ENCODE measurements at places on chromosomes 5 and 9.

GRCh38 chr5:28374492-28374967, 1336.1 kb upstream of the CDH9 start:
- no peak for DNase-seq

- no peak for DNase-seq
Measured at GRCh38 chr5:114790403-114790792, 379.3 kb downstream of the TRIM36 start.

- DNase-seq: peak; percentile 26
Measured at GRCh38 chr9:136640171-136641111, 22.3 kb upstream of the EGFL7 start.

- no peak for DNase-seq
Measured at GRCh38 chr5:15320871-15321270, 179.1 kb upstream of the FBXL7 start.

DNA sequence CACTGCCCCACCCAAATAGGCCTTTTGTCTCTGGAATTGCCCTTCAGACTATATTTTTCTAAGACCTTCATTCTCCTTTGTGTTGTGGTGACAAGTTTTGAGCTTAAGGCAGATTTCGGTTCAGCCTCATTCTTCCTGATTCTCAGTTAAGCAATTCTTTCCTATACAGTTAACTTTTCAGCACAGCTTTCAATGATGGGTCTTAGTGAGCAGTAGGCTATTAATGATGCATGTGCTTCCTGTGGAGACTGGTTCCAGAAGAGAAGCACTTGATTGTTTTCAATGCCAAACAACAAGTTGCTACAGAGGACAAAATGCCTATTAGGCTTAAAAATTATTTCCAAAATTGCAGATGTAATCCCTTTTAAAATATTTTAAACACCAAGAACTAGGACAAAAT, 47.7 kb upstream of the TLX3 start:
- DNase-seq: no peak

- DNase-seq: peak; percentile 17
Measured at GRCh38 chr9:125142560-125143376, 560 bp downstream of the SCAI start.

- DNase-seq: no peak
Measured at GRCh38 chr5:135454946-135455345, 2.8 kb upstream of the TIFAB start.

GRCh38 chr5:169412831-169413230, 111.9 kb upstream of the SLIT3 start:
- DNase-seq: no peak

DNA sequence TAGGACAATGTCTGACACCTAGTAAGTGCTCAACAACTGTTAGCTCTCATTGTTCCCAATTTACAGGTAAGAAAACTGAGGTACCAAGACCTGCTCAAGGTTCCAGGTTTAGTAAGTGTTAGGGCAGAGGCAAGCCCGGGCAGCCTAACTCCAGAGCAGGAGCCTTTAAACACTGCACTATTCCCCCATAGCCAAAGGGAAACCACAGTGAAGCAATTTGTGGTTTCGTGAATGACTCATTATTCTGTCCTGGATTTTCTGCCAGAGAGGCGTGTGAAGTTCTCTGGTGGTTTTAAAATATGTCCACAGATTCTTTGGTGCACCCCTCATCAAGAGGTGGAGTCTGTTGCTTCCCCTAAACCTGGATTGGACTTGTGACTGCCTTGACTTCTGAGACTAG, 1.0 kb upstream of the MCC start:
- peak; percentile 97 for DNase-seq

GRCh38 chr5:109281136-109281690, 128.6 kb downstream of the PJA2 start:
- DNase-seq: no peak

DNA sequence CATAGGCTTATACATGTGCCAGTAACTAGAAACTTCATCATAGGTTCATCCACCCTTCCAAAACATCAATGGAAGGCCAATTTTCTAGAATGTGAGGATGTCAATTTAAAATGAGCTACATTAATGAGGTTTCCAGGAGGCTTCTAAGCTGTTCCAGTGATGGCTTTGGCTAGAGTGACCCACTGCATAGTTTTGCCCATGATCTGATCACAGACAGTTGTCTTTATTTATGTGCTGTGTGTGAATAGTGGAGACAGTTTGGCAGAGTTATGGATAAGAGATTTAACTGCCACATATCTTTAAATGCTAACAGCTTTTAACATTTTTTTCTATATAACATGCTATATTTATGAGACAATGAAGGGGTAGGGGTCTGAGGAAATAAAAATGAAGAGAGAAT, 139.0 kb upstream of the ZNF462 start:
- no peak for DNase-seq

- DNase-seq: no peak
Measured at GRCh38 chr9:136545692-136545964, 220 bp downstream of the NOTCH1 start.

All from GM23248 (cell line).